ENCODE measurements at places on chromosomes 3 and 15.

DNA sequence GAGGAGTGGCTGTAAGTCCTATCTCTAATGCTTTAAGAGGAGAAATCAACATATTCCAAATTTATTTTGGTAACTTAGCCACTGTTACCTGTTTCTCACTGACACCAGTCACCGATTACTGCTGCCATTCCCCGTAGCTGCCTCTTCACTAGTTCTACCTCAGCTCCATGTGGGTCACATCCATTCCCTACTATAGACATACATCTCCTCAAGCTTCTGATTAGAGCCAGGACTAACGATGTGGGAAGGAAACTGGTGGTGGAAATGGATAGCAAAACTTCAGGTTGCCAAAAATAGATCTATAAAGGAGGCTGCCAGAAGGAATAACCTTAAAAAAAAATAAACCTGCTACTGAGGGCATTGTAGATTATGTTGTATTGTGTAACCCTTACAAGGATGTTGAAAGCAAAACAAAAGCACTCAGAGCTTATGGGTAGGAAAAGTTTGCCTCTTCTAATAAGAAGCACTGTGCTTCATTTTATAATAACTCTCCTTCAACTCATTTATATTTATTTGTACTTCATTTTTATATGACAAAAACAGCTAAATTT, 56.0 kb downstream of the KAT2B start:
- no peak for DNase-seq

- DNase-seq = no peak
Measured at GRCh38 chr3:121595765-121596406, 2.7 kb downstream of the FBXO40 start.

DNA sequence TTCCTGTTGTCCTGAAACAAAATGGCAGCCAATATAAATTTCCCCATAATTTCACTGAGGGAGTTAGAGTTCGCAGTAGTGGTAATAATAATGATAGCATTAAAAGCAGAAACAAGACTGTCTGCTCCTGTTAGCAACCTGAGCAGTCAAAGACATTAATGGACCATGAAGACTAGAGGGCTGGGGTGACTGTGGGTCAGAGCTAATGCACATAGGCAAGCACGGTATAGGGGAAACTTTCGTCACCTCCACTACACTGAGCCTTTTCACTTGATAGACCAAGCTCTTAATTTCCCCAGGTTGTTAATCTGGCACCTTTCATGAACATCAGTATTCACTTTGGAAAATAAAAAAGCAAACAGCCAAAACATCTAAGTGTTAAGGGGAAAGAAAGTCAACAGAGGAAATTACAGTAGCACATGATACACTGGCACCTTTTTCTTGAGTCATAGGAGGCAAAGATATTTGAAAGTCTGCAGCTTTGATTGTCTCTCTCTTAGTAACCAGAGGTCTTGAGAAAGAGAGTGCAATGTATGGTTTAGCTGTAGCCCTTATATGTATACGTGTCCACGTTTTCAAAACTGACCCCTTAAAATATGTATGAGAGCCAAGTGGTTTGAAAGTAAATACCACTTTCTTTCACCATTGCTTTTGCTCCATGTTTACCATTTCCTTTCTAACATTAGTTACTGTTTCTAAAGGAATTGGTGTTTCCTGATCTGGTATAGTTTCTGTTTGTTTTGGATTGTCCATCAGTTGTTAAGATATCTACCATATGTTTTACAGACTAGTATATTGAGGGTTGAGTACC, 104.8 kb downstream of the FILIP1L start:
- DNase-seq = no peak

GRCh38 chr15:59632714-59633113, 21.1 kb downstream of the GCNT3 start:
- no peak for DNase-seq

DNA sequence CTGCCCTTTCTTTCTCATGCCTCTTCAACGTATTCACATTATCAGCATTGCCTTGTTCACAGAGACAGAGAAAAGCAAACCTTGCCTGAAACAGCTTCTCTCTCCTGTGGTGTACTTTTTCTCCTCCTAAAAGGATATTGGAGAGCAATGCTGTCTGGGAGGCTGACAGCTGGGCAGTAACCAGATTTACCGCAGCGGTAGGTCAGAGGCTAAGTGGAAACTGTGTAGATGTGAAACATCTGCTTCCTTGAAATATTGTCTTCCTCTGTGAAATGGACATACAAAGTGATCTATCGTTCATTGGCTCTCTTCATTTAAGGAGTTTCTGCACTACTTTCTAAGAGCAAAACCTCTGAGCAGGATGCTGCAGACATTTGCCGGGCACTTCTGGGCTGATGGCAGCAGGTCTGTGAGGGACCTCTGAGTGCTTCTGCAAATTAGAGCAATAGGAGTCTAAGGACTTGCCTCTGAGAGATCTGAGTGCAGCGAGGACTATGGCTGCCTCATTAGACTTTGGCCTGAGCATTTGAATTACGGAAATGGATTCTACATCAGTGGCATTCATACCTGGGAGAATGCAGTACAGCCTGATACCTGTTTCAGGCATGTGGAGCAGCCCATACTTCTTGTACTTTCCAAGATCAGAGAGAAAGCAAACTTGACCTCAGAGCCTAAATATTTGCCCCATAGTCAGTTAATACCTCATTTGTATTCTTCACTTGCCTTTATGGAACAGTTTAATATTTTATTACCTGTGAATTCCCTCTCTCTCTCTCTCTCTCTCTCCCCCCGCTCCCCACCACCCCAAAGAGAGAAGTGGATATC, 260.5 kb upstream of the TPRG1 start:
- DNase-seq = no peak

DNA sequence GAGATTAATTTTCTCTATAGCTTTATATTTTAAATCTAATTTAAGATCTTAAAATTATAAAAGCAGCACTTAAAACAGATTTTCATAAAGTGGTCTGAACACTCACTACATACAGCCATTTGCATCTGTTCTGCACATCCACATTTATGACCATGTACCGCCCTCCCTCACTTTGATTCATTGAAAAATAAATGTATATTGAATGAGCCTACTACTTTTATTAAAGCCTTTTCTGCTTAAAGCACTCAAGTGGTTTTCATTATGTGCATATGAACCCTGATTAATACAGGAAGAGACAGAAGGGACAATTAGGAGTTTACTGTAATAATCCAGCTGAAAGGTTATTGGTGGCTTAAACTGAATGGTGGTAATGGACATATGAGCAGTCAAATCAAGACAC, 129.4 kb downstream of the DLG1 start:
- no peak for DNase-seq

GRCh38 chr3:14457999-14458398, 55.6 kb downstream of the SLC6A6 start:
- no peak for DNase-seq

GRCh38 chr3:194042927-194043326, 93.0 kb upstream of the HES1 start:
- DNase-seq = no peak

DNA sequence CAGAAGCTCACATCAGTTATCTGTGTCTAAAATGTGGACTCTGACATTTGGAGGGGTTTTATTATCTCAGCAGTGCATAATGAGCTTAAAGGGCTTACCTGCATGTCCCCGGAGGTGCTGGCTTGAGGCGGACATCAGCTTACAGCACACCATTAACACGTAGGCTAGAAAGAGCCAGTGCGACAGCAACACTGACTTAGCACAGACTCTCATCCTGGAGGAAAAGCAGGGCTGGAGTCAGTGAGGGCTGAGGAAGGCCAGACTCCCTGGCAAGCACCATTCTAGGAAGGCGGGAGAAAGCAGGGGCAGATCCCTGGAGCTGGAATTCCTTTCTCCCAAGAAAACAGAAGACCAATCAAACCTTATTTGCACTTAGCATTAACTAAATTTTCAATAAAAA, 51.7 kb downstream of the TAFA4 start:
- DNase-seq = no peak

DNA sequence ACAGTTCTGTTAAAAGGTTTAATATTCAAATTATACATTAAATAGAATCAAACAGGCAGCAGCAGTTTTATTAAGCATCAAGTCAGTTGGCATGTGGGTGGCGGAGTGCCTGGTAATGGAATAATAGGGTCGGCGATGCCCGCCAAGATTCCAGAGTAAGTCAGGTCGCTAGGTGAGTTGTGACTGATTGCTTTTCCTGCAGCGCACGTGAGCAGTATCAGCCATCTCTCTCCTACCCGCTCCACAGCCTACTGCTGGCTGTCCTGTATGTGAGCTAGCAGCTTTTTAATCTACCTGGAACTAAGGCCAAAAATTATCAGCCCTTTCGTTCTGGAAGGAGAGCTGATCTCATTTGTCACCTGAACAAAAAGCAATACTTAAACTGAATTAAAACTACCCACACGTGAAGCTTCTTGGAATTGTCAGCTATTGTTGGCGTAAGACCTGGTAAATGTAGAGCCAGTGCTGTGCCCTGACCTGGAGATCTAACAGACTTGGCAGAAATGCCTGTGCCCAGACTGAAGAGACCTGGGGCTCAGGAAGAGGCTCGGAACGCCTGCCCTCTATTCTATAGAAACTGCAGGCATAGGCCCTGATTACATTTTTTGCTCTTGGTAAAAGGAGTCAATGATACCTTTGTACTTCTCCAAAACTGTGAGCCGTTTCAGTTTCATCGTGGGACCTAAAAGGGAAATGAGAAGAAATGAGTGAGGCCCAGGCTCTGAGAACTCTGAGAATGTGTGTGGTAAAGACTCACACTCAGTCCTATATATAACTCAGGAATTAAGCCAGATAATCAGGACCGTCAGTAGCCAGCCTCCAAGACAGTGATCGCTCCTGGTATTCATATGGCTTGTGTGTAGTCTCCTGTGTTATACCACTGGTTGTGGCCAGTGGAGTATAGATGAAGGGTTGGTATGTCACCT, 21.9 kb downstream of the IDH3A start:
- no peak for DNase-seq

GRCh38 chr15:71611553-71612396, 198.6 kb upstream of the NR2E3 start:
- DNase-seq = no peak

GRCh38 chr3:142779591-142779990, 55.8 kb downstream of the TRPC1 start:
- DNase-seq = no peak

- DNase-seq = no peak
Measured at GRCh38 chr3:136334209-136334608, 84.1 kb downstream of the PCCB start.

- no peak for DNase-seq
Measured at GRCh38 chr15:74892931-74893330, 3.1 kb downstream of the MPI start.

DNA sequence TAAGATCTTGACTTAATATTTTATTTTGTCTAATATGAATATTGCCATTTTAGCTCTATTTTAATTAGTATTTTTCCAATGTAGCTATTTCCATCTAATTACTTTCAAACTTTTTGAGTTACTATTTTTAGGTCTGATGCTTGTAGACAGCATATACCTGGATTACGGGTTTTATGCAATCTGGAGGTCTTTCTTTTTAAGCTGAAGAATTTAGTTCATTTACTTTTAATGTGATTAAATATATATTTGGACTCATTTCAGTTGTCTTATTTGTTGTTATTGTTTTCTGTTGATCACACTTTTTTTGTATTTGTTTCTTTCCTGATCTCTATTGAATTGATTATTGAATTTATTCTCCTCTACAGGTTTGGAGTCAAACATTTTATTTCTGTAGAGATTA, 30.3 kb downstream of the THRB start:
- DNase-seq = no peak

DNA sequence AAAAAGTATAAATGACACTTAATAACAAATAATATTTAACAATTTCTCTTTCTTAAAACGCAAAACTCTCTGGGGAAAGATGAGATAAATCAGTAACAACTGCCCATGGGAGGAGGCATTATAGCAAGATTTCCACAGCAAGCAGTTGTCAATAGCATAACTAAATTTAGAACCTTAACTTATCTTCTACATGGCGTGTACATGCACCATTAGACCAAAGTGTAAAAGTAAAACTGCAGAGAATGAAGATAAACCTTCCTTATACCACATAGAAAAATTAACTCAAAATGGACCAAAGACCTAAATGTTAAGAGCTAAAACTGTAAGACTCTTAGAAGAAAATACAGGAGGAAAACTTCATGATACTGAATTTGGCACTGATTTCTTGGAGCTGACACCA, 39.9 kb downstream of the MYO5A start:
- no peak for DNase-seq

- DNase-seq = no peak
Measured at GRCh38 chr3:32597656-32598055, 27.0 kb upstream of the DYNC1LI1 start.

DNA sequence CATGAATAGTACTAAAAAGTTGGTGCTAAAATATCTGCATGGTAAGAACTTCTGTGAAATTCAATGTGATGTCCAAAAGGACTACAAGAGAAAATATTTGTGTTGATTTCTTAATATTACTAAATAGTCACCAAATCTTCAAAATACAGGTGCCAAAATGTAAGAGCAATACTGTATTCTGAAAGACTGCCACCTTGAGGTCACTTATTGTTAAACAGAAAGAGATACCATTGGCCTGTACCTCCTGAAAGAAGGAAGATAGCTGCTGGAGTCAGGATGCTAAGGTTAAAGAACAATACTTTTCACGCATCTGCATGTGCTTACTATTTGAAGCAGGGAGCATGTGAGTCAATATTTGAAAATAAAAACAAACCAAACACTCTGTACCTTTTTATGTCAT, 72.0 kb upstream of the LSAMP start:
- DNase-seq = no peak

DNA sequence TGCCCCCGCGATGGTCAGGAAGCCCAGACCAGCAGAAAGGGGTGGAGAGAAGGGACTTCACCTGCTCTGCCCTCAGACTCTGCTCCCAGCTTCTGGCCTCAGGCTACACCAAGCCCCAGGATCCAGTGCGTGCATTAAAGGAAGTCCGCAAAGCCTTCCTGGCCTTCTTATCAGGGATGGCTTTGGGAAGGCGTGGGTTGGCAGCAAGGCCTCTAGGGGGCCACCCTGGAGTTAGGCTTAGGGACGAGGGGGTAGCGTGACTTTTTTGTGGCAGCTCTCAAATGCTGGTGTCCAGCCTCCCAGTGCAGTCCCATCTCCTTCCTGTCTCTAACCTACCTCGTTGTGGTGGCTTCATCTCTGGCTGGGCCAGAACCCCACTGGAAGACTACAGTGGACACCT, 18.9 kb upstream of the RPL29 start:
- no peak for DNase-seq

DNA sequence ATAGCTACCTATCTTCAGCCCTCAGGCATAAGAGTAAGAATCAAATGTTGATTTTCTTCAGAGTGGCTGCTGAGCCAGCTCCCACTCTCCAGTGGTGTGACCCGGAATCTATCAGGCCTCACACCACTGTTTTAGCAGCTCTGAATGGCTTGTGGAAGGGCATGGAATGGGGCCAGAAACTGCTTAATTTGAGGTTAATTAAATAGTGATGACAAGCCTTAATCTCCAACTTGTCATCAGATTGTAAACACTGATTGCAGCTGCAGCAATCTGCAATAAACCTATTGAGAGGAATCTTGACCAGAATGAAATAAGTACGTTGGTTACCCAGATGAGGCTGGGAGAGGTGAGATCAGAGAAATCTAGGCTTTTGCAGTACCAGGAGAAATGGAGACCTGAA, 317.4 kb downstream of the FHIT start:
- no peak for DNase-seq

GRCh38 chr3:46923559-46924350, 46.2 kb downstream of the PTH1R start:
- DNase-seq = no peak

- DNase-seq = no peak
Measured at GRCh38 chr3:131324923-131325322, 56.7 kb upstream of the NUDT16 start.

GRCh38 chr3:42717306-42717705, 14.7 kb upstream of the HHATL start:
- no peak for DNase-seq

GRCh38 chr3:12553921-12554391, 2.9 kb upstream of the MKRN2 start:
- no peak for DNase-seq

- no peak for DNase-seq
Measured at GRCh38 chr3:72630969-72631344, 217.3 kb downstream of the SHQ1 start.
